Ascending aorta (tissue), 2 donors: ENCODE measurements at places on chromosomes 7 and 10. TPM values are rescaled to one million over a fixed set of nuclear protein-coding genes. Genes with fewer than 3 reads are reported as not detected.

Gene LEP
- not detected for total RNA-seq

Gene TAS2R3
- total RNA-seq = 6.6 TPM

Gene KLF14
- total RNA-seq = not detected

Gene FIS1
- total RNA-seq = 266 TPM

Gene PRLHR
- total RNA-seq = not detected

Gene TAS2R16
- not detected for total RNA-seq
